CD4-positive, alpha-beta T cell treated with Interleukin-6 at 100 ng/mL for 8 hours (primary cell): ENCODE measurements at places on chromosomes 7 and 10.
A peak's percentile ranks its signal among the peaks of the same experiment; 100 is the strongest.

DNA sequence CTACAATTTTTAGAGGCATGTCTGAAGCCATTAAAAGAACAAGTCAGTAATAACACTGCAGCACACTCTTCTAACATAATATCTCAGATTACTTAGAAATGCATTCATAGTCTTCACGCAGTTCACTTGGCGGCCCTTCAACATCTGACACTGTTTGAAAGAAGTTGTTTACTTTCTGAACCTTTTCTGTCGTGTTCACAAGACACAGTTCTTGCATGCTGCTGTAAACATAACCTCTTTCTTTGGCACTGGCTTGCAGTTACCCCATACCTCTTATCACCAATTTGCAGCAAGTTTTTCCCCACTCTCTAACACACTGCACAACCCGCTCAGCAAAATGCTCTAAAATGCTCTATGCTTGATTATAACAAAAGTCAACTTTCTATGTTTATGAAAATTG, 12.0 kb downstream of the PIP4K2A start:
- no peak for DNase-seq

DNA sequence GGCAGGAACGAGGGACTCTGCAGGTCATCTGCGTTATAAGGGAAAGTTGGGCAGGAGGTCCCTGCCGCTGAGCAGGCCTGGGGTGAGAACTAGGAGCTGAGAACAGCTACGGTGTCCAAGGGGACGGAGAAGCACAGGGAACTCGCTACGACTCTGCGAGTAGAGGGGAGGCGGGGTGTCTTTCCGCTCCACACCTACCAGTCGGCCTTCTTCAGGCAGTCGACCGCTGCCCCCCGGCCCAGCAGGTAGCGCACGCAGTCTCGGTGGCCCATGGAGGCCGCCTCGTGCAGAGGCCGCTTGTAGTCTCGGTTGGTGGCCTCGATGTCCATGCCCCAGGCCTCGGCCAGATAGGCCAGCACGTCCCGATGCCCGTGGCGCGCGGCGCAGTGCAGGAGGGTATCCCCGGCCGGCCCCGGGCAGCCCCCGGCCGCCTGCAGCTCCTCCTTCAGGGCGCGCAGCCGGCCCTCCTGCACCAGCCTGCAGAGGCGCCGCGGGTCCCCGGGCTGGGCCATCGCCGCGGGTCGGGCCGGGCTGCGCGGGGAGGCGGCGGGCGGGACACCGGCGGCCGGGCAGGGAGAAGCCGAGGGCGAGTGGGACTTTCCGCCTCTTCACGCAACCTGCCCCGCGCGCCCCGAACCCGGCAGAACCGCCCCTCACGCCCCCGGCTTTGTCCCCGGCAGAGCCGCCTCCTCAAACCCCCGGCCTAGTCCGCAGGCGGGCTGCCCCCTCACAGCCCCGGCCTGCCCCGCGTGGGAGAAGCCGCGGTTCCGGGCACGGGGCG, 660 bp downstream of the ANKRD16 start:
- peak; percentile 12 for DNase-seq

- DNase-seq = no peak
Measured at GRCh38 chr10:1150638-1150955, 94.4 kb downstream of the WDR37 start.

DNA sequence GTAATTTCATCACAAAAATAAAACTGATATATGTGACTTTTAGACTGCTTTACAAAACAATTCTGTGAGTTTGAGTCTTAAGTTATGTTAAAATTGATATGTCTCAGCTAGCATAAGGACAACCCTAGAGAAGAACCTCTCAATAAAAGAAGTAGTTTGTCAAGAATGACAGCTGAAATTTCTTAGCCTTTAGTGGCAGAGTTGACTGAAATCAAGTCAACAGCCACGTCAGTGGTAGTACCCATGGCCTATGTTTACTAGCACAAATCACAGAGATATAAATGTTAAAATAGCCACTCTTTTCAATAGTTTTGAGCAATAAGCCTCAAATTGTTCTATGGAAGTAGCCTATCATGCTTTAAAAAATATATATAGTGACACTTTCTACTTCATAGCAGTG, 138.9 kb upstream of the FERD3L start:
- DNase-seq = no peak

GRCh38 chr7:156493942-156494341, 146.6 kb upstream of the RNF32 start:
- no peak for DNase-seq
